ENCODE measurements at places on chromosomes 3 and 15.
A peak's percentile ranks its signal among the peaks of the same experiment; 100 is the strongest.

DNA sequence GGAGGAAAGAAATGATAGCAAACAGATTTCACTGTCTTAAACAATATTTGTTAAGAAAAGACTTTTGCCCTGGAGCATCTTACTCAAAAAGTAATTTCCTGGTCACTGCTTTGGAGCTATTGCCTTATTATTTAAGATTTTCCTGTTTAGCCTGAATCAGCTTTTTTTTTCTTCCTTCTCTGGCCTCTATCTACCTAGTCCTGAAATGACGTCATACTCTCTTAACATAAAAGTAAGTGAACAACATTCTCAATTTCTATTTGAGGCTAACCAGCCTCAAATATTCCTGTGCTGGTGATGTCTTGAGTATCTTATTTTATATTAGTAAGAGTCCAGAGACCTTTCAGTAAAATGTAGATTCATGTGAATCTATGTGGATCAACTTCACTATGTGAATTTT, 221.9 kb upstream of the ALCAM start:
- no peak overlapping the region for H3K27ac ChIP-seq
- H3K27me3 ChIP-seq = no peaks in the 10 kb centered on the region
- no peak for DNase-seq
- H3K4me3 ChIP-seq = no peak overlapping the region
- no peaks in the 10 kb centered on the region for H3K36me3 ChIP-seq
- H3K4me1 ChIP-seq = no peaks in the 10 kb centered on the region

DNA sequence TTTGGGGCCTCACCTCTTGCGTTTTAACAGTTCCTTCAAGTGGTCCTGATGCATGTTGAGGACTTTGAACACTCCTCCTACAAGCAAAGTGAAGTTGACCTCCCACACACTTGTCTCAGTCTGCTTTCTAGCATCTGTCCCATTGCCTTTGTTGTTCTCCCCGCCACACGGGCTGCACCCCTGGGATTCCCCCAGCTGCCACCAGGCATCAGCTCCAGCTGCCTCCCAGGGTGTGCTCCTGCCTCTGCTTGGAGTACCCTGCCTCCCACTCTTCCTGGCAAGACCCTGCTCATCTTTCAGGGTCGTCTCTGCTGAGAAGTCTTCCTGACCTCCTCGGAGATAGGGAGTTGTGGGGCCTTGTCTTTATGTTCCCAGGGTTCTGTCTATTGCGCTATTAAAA, 52.2 kb downstream of the IGF1R start:
- no peaks in the 10 kb centered on the region for H3K36me3 ChIP-seq
- H3K4me1 ChIP-seq = peaks cover 37% of the 10 kb centered on the region
- peak overlapping the region; percentile 79 for H3K27ac ChIP-seq
- DNase-seq = no peak
- H3K4me3 ChIP-seq = peak overlapping the region; percentile 48

GRCh38 chr3:193488741-193489140, 66.0 kb downstream of the ATP13A4 start:
- H3K27ac ChIP-seq = no peak overlapping the region
- no peak for DNase-seq
- H3K4me3 ChIP-seq = no peak overlapping the region
- no peaks in the 10 kb centered on the region for H3K4me1 ChIP-seq

GRCh38 chr3:22496641-22497040, 706.5 kb upstream of the UBE2E2 start:
- H3K27me3 ChIP-seq = no peaks in the 10 kb centered on the region
- no peaks in the 10 kb centered on the region for H3K4me1 ChIP-seq
- no peak overlapping the region for H3K27ac ChIP-seq
- no peak overlapping the region for H3K4me3 ChIP-seq
- DNase-seq = no peak
- H3K36me3 ChIP-seq = no peaks in the 10 kb centered on the region

DNA sequence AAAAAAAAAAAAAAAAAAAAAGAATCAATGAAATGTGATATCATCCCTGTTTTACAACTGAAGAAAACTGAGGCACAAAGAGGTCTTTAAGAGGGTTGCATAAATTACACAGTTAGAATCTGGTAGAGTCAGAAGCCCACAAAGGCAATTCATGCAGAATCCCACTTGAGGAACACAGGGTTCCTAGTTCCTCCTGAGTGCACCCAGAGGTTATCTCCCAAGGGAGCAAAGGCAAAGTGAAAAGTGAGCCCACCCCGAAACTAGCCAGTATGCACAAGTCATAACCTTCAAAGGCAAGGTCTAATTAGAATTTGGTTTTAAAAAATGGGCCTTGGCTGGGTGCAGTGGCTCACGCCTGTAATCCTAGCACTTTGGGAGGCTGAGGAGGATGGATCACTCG, 37.8 kb downstream of the AP3S2 start:
- H3K27ac ChIP-seq = no peak overlapping the region
- no peak overlapping the region for H3K4me3 ChIP-seq
- DNase-seq = no peak
- no peaks in the 10 kb centered on the region for H3K27me3 ChIP-seq
- peaks cover 9% of the 10 kb centered on the region for H3K4me1 ChIP-seq

GRCh38 chr3:17188378-17188777, 303.6 kb downstream of the PLCL2 start:
- no peak for DNase-seq
- H3K27me3 ChIP-seq = peaks cover 4% of the 10 kb centered on the region
- peaks cover 9% of the 10 kb centered on the region for H3K36me3 ChIP-seq
- H3K27ac ChIP-seq = no peak overlapping the region
- peaks cover 17% of the 10 kb centered on the region for H3K4me1 ChIP-seq
- no peak overlapping the region for H3K4me3 ChIP-seq

DNA sequence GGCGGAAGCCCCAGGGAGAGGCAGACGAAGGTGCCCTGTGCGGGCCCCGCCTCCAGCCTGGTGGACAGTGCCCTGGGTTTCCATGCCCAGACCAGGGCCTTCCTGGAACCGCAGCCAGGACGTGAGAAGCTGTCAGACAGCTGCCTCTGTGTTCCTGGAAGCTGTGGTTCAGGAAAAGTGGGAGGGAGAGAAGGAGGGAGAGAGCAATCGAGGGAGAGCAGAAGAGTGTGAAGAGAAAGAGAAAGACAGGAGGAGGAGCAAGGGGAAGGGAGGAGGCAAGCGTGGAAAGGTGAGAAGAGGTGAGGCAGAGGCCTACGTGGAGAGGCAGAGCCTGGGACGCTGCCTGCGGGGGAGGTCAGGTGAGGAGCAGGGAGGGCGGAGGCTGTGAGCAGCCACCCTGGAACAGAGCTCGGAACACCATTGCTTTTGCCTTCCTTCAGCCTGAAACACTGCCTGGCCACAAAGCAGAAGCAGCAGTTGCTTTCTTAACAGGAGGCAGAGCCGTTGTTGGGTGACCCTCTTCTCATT, 18.6 kb downstream of the ZDHHC19 start:
- H3K36me3 ChIP-seq = no peaks in the 10 kb centered on the region
- H3K4me3 ChIP-seq = peak overlapping the region; percentile 76
- no peak for DNase-seq

DNA sequence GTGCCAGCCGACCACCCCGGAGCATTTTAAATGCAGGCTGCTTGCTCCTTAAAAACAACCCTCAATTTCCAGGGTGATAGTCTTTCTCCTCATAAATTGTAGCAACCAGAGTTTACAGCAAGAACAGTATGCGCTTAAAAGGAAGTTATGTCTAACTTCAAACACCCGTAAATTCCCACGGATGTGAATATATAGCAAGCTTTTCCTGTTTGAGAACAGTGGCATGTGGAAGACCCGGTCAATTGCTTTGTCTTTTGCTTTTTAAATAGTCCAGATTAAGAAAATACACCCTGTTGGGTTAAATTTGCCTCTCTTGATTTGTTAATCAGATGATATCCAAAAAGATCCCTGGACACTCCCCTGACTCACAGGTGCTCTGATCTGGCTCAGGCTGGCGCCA, 20.8 kb downstream of the MRPS25 start:
- no peaks in the 10 kb centered on the region for H3K27me3 ChIP-seq
- DNase-seq = no peak
- peaks cover 25% of the 10 kb centered on the region for H3K4me1 ChIP-seq
- H3K4me3 ChIP-seq = no peak overlapping the region
- peak overlapping the region; percentile 61 for H3K27ac ChIP-seq

- no peaks in the 10 kb centered on the region for H3K27me3 ChIP-seq
- no peak overlapping the region for H3K27ac ChIP-seq
- no peaks in the 10 kb centered on the region for H3K36me3 ChIP-seq
- H3K4me3 ChIP-seq = no peak overlapping the region
These were observed 85.8 kb downstream of the SNRK start for GRCh38 chr3:43372007-43372740.

- H3K4me3 ChIP-seq = no peak overlapping the region
- peak; percentile 22 for DNase-seq
- H3K4me1 ChIP-seq = peaks cover 9% of the 10 kb centered on the region
- H3K27ac ChIP-seq = no peak overlapping the region
- H3K36me3 ChIP-seq = no peaks in the 10 kb centered on the region
These were observed 34.5 kb downstream of the SLC41A3 start for GRCh38 chr3:126049289-126050049.

GRCh38 chr3:158159714-158160113, 49.8 kb downstream of the RSRC1 start:
- no peaks in the 10 kb centered on the region for H3K27me3 ChIP-seq
- H3K4me1 ChIP-seq = no peaks in the 10 kb centered on the region
- H3K27ac ChIP-seq = no peak overlapping the region
- no peak for DNase-seq

- no peaks in the 10 kb centered on the region for H3K27me3 ChIP-seq
- peaks cover 66% of the 10 kb centered on the region for H3K36me3 ChIP-seq
- H3K4me3 ChIP-seq = peak overlapping the region; percentile 66
- peak; percentile 91 for DNase-seq
These were observed 27.2 kb downstream of the INTS14 start for GRCh38 chr15:65583701-65584100.

DNA sequence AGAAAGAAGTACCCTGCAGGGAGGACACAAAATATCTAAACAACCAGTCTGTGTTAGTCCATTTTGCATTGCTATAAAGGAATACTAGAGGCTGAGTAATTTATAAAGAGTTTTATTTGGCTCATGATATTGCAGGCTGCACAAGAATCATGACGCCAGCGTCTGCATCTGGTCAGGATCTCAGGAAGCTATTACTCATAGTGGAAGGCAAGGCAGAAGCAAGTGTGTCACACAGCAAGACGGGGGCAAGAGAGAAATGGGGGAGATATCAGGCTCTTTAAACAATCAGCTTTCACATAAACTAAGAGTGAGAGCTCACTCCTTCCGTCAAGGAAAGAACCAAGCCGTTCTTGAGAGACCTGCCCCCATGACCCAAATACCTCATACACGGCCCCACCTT, 614.8 kb downstream of the ZIC1 start:
- H3K36me3 ChIP-seq = no peaks in the 10 kb centered on the region
- H3K4me3 ChIP-seq = no peak overlapping the region
- H3K27ac ChIP-seq = no peak overlapping the region
- DNase-seq = no peak

GRCh38 chr15:66635817-66636216, 66.2 kb upstream of the SMAD6 start:
- H3K27ac ChIP-seq = no peak overlapping the region
- peaks cover 2% of the 10 kb centered on the region for H3K27me3 ChIP-seq
- peaks cover 14% of the 10 kb centered on the region for H3K4me1 ChIP-seq
- H3K4me3 ChIP-seq = no peak overlapping the region
- DNase-seq = no peak
- no peaks in the 10 kb centered on the region for H3K36me3 ChIP-seq

DNA sequence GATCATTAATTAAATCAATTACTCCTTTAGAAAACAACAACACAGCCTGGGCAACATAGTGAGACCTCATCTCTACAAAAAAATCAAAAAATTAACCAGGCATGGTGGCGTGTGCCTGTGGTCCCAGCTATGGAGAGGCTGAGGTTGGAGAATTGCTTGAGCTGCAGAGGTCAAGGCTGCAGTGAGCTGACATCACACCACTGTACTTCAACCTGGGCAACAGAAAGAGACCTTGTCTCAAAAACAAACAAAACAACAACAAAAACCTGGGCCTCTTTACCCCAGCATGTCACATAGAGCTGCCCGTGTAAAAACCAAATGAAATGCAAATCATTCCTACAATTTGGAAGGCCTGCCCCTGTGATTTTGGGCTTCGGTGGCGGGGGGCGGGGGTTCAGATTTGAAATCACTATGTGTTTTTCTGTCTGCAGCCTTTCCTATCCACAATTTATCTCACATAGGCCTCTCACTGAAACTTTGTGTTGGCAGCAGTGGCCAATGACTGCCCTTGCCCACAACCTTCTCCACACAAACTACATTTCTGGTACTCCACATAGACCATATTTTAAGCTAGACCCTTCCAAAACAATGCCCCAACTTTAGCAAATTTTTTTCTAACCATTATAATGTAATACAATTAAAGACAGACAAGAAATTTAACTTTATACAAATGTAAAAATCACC, 6.5 kb downstream of the ADAM10 start:
- no peak overlapping the region for H3K4me3 ChIP-seq
- H3K36me3 ChIP-seq = peaks cover 29% of the 10 kb centered on the region
- peak overlapping the region; percentile 37 for H3K27ac ChIP-seq
- H3K4me1 ChIP-seq = peaks cover 57% of the 10 kb centered on the region
- no peaks in the 10 kb centered on the region for H3K27me3 ChIP-seq

- H3K27me3 ChIP-seq = peaks cover 6% of the 10 kb centered on the region
- no peaks in the 10 kb centered on the region for H3K36me3 ChIP-seq
- peaks cover 2% of the 10 kb centered on the region for H3K4me1 ChIP-seq
- H3K27ac ChIP-seq = no peak overlapping the region
- H3K4me3 ChIP-seq = no peak overlapping the region
These were observed 17.1 kb downstream of the PRR23E start for GRCh38 chr3:127209840-127210653.

GRCh38 chr3:140523600-140523999, 154.3 kb upstream of the TRIM42 start:
- H3K27me3 ChIP-seq = no peaks in the 10 kb centered on the region
- H3K27ac ChIP-seq = no peak overlapping the region
- H3K4me3 ChIP-seq = no peak overlapping the region
- no peaks in the 10 kb centered on the region for H3K36me3 ChIP-seq
- H3K4me1 ChIP-seq = no peaks in the 10 kb centered on the region

DNA sequence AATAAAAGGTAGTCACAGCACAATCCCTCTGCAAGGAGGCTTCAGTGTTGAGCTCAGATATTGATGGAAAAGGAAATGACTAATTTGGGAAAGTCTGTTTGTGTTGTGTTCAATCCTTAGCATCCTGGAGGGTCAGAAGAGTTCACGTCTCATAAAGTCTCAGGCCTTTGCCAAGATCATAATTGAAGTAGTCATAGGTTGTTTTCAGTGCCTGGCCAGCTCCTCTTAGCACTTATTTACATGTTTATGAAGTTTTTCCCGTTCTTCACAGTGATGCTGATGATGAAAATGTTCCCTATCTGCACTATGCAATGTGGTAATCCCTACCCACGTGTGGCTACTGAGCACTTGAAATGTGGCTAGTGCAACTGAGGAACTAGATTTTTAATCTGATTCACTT, 61.6 kb upstream of the TGFBR2 start:
- H3K4me1 ChIP-seq = peaks cover 7% of the 10 kb centered on the region
- no peak overlapping the region for H3K27ac ChIP-seq
- no peak overlapping the region for H3K4me3 ChIP-seq
- no peaks in the 10 kb centered on the region for H3K36me3 ChIP-seq
- no peaks in the 10 kb centered on the region for H3K27me3 ChIP-seq

GRCh38 chr3:6089780-6090179, 771.1 kb upstream of the GRM7 start:
- no peak overlapping the region for H3K4me3 ChIP-seq
- no peaks in the 10 kb centered on the region for H3K4me1 ChIP-seq
- H3K36me3 ChIP-seq = no peaks in the 10 kb centered on the region
- no peaks in the 10 kb centered on the region for H3K27me3 ChIP-seq
- no peak for DNase-seq
- H3K27ac ChIP-seq = no peak overlapping the region

- no peaks in the 10 kb centered on the region for H3K36me3 ChIP-seq
- no peak for DNase-seq
- H3K4me3 ChIP-seq = no peak overlapping the region
- no peak overlapping the region for H3K27ac ChIP-seq
- no peaks in the 10 kb centered on the region for H3K4me1 ChIP-seq
These were observed 138.5 kb downstream of the CLSTN2 start for GRCh38 chr3:140073278-140074045.
